ENCODE measurements at places on chromosomes 11 and 22. TPM values are rescaled to one million over a fixed set of nuclear protein-coding genes. Genes with fewer than 3 reads are reported as not detected.

Gene TMEM45B
- 0.62 TPM for polyA plus RNA-seq

Gene ATP6V1E1
- polyA plus RNA-seq, result 132 TPM

Gene OR5A1
- not detected for polyA plus RNA-seq

Gene PKDREJ
- 0.03 TPM for polyA plus RNA-seq

Gene MUC2
- polyA plus RNA-seq, result 0.01 TPM

Gene MMP27
- not detected for polyA plus RNA-seq

Gene TOMT
- polyA plus RNA-seq, result not detected

Gene DGCR8
- 10.1 TPM for polyA plus RNA-seq

Gene VPREB1
- not detected for polyA plus RNA-seq

Gene PYGM
- 9.6 TPM for polyA plus RNA-seq

Gene OR6A2
- polyA plus RNA-seq, result not detected

Gene OR5W2
- not detected for polyA plus RNA-seq

Gene RIMBP3B
- polyA plus RNA-seq, result 0.08 TPM

Gene SERHL2
- 1.1 TPM for polyA plus RNA-seq

Gene ROM1
- 25.6 TPM for polyA plus RNA-seq

Gene FBLN1
- 280 TPM for polyA plus RNA-seq

Gene TMEM191B
- polyA plus RNA-seq, result 0.42 TPM

Gene ZNF280B
- polyA plus RNA-seq, result 0.09 TPM

Gene GVQW3
- 0.34 TPM for polyA plus RNA-seq

Gene DCHS1
- 3.0 TPM for polyA plus RNA-seq

Gene F2
- polyA plus RNA-seq, result not detected

Gene OTOG
- polyA plus RNA-seq, result not detected

All from adipose tissue (tissue), 3 donors.